Effector memory CD4-positive, alpha-beta T cell (primary cell): ENCODE measurements at places on chromosomes 4 and X.

- no peak for DNase-seq
Measured at GRCh38 chr4:54254915-54255246, 25.8 kb downstream of the PDGFRA start.

GRCh38 chrX:76253432-76253831 lies 80.6 kb downstream of the PBDC1 start:
- DNase-seq = peak; percentile 5

GRCh38 chr4:185638093-185638492 lies 102.8 kb upstream of the PDLIM3 start:
- no peak for DNase-seq

DNA sequence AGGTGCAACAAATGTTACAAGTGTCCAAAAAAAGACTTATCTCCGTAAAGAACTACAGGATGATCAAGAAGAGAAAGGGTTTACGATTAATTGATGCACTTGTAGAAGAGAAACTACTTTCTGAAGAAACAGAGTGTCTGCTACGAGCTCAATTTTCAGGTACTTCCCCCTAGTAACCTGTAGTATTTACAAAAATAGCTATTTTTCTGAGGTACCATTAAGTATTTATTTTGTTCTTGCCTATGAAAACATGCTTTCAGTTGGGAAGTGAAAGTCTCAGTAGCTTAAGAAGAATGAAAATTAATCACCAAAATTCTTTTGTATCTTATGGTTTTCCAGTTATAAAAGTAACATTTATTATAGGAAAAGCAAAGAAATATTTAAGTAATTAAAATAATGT lies 5.9 kb downstream of the THAP9 start:
- DNase-seq = no peak

DNA sequence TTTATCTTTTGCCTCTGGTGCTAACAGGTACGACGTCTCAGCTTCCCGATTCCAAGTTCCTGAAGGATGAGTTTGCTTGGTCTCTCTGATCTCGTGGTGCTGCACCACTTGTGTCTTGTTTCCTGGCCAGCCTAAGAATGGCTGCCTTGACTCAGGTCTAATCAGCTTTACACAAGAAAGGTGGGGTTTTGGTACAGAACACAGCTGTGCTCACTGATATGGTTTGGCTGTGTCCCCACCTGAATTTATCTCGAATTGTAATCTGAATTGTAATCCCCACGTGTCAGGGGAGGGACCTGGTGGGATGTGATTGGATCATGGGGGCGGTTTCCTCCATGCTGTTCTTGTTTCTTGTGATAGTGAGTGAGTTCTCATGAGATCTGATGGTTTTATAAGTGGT lies 305.3 kb upstream of the NOCT start:
- DNase-seq = no peak

DNA sequence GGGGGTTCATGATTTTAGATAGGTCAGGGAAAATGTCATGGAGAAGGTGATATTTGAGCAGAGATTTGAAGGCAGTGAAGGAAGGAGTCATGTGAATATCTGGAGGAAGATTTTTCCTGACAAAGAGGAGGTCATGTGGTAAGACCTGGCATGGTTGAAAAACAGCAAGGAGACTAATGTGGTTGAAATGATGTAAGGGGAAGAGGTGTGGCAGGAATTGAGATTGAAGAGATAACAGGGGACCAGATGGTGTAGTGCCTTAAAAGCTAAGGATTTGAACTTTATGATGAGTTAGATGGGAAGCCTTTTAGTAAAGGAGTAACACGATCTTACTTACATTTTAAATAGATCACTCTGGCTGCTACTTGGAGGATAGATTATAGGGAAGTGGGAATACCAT lies 210.9 kb downstream of the RTL9 start:
- DNase-seq = no peak

GRCh38 chr4:28443801-28444412 lies 1583.3 kb downstream of the STIM2 start:
- DNase-seq = no peak

GRCh38 chrX:19746919-19747651 lies 140.3 kb downstream of the SH3KBP1 start:
- DNase-seq = no peak

GRCh38 chr4:31598639-31599038 lies 878.5 kb downstream of the PCDH7 start:
- DNase-seq = no peak

- no peak for DNase-seq
Measured at GRCh38 chrX:623599-624315, 6.8 kb upstream of the SHOX start.

- no peak for DNase-seq
Measured at GRCh38 chr4:1233641-1234308, 15.2 kb downstream of the CTBP1 start.

- no peak for DNase-seq
Measured at GRCh38 chr4:113057891-113058290, 8.4 kb downstream of the ANK2 start.

GRCh38 chrX:67724359-67725110 lies 180.7 kb downstream of the AR start:
- no peak for DNase-seq

- no peak for DNase-seq
Measured at GRCh38 chr4:73609706-73610105, 10.5 kb downstream of the RASSF6 start.

DNA sequence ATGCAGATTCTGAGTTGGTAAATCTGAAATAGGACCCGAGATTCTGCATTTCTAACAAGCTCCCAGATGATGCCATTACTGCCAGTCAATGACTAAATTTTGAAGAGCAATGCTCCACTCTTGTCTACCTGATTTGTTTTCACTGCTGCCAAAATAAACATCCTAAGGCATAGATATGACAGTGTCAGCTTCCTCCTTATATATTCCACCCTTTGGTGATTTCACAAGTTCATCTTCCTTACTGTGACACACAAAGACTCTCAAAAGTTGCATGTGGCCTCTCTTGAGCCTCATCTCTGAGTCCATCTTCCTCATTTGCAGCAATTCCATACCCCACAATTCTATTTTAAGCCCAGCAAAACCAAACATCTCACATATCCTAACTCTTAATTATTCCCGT lies 110.9 kb downstream of the FBXW7 start:
- no peak for DNase-seq

GRCh38 chr4:112377171-112377570 lies 80.0 kb downstream of the ALPK1 start:
- no peak for DNase-seq

- DNase-seq = no peak
Measured at GRCh38 chr4:3136454-3136853, 62.0 kb downstream of the HTT start.

- no peak for DNase-seq
Measured at GRCh38 chr4:24131954-24132673, 242.3 kb upstream of the PPARGC1A start.

GRCh38 chr4:129346734-129347133 lies 250.8 kb downstream of the C4orf33 start:
- no peak for DNase-seq

- no peak for DNase-seq
Measured at GRCh38 chr4:29805916-29806480, 914.2 kb upstream of the PCDH7 start.

- DNase-seq = no peak
Measured at GRCh38 chr4:78784236-78784865, 8.2 kb downstream of the BMP2K start.

- DNase-seq = no peak
Measured at GRCh38 chr4:48255072-48255958, 14.3 kb downstream of the TEC start.

DNA sequence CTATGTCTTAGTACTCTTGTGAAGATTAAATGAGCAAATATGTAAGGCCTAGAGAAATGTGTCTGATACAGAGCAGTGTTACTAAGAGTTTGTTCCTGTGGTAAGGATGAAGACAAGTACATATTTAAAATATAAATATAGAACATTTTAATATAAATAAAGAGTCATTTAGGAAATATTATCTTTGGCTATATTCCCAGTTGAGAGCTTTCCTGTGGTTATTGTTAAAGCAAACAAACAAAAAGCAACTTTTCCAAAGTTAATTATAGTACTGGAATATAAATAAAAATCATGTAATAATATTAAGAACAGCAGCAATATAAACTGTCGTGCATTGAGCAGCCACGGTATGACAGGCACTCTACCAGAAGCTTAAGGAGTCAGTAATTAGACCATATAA lies 472.5 kb downstream of the INPP4B start:
- DNase-seq = no peak

DNA sequence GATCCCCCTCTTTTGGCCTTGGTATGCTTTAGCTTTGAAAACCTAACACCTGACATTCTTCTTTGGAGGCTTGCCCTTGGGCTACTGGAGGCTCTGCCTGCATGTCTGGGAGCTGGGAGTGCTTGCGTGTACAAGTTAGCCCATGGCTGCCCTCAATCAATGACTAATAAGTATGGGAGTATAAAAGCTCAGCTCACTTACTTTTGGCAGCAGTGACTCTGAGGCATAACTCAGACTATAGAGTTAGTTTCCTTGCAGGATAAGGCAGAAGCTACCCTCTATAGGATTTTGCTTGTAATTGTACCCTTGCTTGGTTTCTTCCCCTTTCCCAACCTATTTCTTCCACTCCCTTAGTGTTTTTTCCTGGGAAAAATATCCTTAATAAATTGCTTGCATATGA lies 247.9 kb downstream of the PPP1R2C start:
- DNase-seq = no peak

GRCh38 chr4:139815778-139816601 lies 150.4 kb downstream of the MGST2 start:
- DNase-seq = no peak

DNA sequence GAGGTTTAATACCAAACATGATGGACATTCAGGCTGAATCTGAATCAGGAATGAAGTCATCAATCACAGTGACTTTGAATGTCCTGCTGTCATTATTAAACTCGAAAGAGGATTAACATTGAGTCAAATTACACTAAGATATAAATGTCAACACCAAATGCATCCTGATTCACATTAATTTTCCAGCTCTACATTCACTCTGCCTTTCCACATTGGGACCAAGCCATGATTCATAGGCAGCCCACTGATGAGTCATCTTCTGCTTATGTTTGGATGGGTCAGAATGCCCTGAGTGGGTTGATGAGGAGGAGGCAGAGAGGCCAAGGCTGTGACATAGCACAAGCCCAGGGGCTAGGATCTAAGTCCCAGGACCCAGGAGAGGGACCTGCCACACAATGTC lies 247.6 kb upstream of the RPS6KA3 start:
- no peak for DNase-seq

GRCh38 chr4:84915396-84915780 lies 51.1 kb downstream of the WDFY3 start:
- DNase-seq = no peak

- no peak for DNase-seq
Measured at GRCh38 chr4:8000721-8001491, 61.2 kb upstream of the AFAP1 start.

DNA sequence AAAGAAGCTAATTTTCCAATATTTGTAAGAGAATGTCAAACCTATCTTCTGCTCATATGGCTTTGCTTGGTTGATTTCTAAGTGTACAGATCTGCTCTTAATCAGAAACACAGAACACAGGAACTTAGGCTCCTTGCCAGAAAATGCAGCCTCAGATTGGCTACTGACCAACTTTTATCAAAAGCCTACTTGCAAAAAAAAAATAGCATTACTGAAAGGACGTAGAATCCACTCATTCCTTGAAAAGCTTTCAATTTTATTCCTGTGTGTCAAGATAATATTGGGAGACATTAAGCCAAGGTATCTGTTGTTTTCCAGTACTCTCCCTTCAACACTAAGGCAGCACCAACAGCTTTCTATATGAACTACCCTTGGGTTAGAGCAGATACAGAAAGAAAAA lies 127.6 kb upstream of the INTU start:
- DNase-seq = no peak

DNA sequence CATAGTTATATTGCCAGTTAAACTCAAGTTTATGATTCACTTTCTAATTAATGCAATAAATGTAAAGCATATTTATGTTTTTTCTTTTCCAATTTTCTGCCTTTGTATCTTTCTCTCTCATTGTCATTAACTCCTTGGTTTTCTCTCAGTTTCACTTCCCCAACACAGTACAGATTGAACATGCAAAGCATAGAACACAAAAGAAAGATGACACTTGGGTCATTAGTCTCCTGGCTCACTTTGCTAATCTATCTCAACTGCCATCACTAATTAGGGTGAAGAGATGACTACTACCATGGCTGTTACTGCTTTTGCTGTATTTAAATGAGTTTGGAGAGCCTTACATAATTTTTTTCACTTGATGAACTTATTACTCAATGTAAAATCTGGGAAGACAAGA lies 12.3 kb upstream of the NAA11 start:
- DNase-seq = no peak

GRCh38 chrX:29992083-29992482 lies 223.3 kb upstream of the MAGEB2 start:
- no peak for DNase-seq
